Mesenteric fat pad (tissue), 1 donor: ENCODE measurements at places on chromosomes 6 and 20. TPM values are rescaled to one million over a fixed set of nuclear protein-coding genes. Genes with fewer than 3 reads are reported as not detected.

- no peak for DNase-seq
Measured at GRCh38 chr6:134623401-134623800, 305.5 kb upstream of the SGK1 start.

GRCh38 chr6:76422511-76423213 lies 350.2 kb upstream of the IMPG1 start:
- no peak for DNase-seq

PDYN gene
- total RNA-seq: not detected

DUSP15 gene
- total RNA-seq: 0.77 TPM

- no peak for DNase-seq
Measured at GRCh38 chr20:57429580-57430200, 38.5 kb downstream of the RBM38 start.

- no peak for DNase-seq
Measured at GRCh38 chr6:53731866-53732636, 62.8 kb upstream of the LRRC1 start.

DNA sequence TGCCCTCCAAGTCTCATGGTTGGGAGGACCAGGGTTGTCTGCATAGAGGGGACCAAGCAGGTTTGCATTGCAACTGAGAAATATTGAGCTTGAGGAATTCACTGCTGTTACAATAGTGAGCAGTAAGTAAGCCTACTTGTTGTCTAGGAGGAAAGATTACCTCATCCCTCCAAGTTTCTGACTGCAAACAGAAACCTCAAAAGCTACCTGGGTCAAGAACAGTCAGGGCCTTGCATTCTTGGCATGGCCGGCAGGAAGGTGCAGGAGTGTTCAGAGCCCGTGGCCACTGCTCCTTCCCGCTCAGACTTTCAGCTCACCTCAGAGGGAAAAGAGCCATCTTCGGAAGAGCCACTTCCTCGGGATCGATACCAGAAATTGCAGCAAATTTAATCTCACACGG lies 46.0 kb upstream of the DOK5 start:
- DNase-seq: no peak

GRCh38 chr6:166471797-166472260 lies 89.1 kb upstream of the MPC1 start:
- DNase-seq: peak; percentile 72

GRCh38 chr20:18778690-18779392 lies 34.7 kb upstream of the SCP2D1 start:
- DNase-seq: no peak

DNA sequence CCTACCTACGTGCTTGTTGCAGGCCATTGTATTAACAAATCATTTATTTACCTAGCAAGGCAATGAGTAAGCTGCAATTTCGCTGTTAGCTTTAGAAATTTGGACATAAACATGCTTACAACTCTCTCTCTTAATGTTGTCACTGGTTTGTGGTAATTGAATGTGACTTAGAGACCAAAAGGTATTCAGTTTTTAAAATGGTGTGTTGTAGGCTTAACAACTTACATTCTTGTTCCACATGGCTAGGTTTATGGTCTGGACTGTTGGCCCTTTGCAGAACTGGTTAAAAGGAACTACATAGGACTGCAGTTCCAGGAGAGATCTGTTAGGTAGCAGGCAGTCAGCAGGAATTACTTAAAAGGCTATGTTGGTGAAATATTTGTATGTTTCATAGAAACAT lies 10.3 kb upstream of the CTAGE9 start:
- DNase-seq: no peak

SAMHD1 gene
- 280 TPM for total RNA-seq

GNRH2 gene
- not detected for total RNA-seq

- no peak for DNase-seq
Measured at GRCh38 chr6:136723780-136724179, 68.5 kb downstream of the MAP3K5 start.

GRCh38 chr6:125791151-125791819 lies 525 bp downstream of the NCOA7 start:
- DNase-seq: no peak

C4A gene
- 36.2 TPM for total RNA-seq

ULBP2 gene
- total RNA-seq: 0.96 TPM

SLC22A16 gene
- 1.4 TPM for total RNA-seq

GRCh38 chr6:84332139-84333034 lies 104.9 kb upstream of the CEP162 start:
- no peak for DNase-seq

FNDC1 gene
- total RNA-seq: 1.2 TPM

BLOC1S5 gene
- 10.2 TPM for total RNA-seq

STX11 gene
- 32.7 TPM for total RNA-seq

GRCh38 chr6:40282986-40283385 lies 304.2 kb downstream of the LRFN2 start:
- DNase-seq: no peak

DNA sequence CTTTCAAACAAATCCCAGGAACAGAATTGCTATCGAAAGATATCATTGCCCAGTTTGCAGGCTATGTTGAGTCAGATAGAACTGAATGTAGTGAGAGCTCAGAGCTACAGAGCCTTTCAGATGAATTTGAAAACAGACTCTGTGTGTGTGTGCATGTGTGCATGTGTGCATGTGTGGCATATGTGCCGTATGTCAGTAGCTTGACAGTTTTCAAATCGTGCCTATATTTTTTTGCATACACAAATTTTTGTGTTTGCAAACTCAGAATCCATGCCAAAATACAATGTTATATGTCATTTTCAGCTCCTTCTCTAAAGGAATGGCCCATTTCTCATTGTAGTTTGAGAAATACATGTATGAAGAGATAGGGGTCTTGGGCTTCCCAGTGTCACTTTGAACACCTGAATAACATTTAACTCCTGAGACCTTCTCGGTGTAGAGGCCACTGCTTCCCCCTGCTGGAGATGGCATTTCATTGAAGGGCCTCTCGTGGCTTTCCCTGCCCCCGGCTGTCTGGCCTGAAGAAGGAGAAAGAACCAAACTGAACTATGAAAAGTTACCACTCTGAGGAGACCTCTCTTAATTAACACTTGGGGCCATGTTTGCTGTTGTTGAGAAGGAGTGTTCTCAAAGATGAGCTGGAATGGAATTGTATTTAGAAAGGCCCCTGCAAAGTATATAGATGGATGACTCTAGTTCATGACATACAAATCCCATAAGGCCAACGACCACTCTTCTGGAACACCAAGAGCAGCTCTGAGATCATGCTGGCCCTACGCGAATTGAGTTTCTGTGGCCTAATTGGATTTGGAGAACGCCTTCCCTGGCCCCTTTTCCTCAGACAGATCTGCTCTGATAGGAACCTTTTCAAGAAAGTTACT lies 58.7 kb downstream of the VAPB start:
- no peak for DNase-seq

AVP gene
- total RNA-seq: 0.96 TPM

DACT2 gene
- total RNA-seq: 0.48 TPM

GRCh38 chr20:55557191-55557590 lies 448.1 kb downstream of the CBLN4 start:
- no peak for DNase-seq

GRCh38 chr6:163259689-163260088 lies 154.8 kb upstream of the QKI start:
- DNase-seq: no peak

HCK gene
- total RNA-seq: 35.1 TPM

GRCh38 chr6:22622351-22622750 lies 53.0 kb downstream of the HDGFL1 start:
- no peak for DNase-seq

IL17A gene
- total RNA-seq: not detected

PRDM13 gene
- not detected for total RNA-seq

FRMD1 gene
- 7.6 TPM for total RNA-seq

DNA sequence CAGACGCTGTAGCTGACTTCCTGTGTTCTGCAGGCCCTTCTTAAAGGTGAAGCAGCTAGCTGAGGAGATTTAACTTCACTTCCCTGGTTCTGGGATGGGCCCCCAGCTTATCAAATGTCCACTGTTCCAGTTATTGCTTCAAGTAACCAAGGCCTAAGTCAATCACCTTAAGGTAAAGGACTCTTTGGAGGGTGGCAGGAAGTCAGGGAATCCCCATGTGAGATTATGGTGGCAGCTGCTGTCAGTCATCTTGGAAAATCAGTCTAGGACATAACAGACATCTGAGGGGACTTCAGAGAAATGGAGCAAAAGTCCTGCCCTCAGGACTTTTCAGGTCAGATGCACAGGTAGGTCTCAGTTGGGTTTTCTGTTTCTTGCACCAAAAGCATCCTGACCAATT lies 3.8 kb downstream of the ELOVL5 start:
- no peak for DNase-seq

ULBP3 gene
- 3.0 TPM for total RNA-seq

DNA sequence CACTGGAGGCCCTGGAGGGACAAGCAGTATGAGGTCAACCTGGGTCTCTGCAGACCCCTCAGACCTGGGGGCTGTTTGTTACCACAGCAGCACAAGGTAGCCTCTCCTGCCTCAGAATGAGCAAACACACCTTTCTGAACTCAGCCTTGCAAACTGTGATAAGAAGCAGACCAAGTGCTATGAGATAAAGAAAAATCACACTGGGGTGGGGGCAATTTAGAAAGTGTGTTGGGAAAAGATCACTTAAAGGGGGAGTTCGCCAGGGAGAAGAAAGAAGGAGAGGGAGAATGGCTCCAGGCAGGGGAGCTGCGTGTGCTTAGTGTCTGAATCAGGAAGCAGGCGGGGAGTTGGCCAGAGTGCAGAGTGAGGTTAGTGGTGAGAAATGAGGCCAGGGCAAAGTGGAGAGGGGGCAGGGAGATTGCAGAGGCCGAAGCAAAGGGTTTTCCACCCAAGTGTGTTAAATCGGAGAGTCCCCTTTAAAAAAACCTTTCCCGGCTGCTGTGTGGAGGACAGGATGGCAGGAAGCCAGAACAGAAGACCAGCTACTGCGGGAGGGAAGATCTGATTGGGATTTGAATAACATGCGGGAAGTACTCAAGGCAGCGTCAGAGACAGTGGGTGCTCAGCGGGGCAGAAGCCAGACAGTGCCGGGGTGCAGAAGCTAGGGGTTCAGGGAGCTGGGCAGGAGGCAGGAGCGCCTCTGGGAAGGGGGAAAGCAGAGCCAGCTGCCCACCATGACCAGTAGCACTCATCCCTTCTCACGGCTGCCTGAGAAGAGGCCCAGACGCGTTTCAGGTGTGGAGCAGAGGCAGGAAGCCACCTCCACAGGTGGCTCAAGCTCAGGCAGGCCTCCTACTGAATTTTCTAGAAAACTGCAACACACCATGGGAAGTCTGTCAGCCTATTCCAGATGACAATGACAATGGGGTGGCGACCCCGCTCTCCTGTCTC lies 9.0 kb downstream of the ADA start:
- no peak for DNase-seq

DNA sequence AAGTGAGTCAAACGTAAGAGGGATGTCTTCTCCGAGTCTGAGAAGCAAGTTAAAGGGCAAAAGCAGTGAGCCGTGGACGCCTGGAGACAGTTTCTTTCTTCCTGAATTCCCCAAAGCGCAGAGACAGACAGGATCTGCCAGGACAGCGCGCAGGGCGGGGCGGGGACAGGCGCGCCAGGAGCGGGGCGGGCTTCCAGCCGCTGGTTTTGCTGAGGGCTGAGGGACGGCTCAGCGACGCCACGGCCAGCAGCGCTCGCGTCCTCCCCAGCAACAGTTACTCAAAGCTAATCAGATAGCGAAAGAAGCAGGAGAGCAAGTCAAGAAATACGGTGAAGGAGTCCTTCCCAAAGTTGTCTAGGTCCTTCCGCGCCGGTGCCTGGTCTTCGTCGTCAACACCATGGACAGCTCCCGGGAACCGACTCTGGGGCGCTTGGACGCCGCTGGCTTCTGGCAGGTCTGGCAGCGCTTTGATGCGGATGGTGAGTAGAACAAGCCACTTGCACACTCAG lies at the start of gene SCGN:
Gene SCGN, plus strand, starts transcription at position 209 of the 509 bp plus-strand sequence. Its CDS starts 189 bp downstream, at position 398.
- DNase-seq: no peak

DNA sequence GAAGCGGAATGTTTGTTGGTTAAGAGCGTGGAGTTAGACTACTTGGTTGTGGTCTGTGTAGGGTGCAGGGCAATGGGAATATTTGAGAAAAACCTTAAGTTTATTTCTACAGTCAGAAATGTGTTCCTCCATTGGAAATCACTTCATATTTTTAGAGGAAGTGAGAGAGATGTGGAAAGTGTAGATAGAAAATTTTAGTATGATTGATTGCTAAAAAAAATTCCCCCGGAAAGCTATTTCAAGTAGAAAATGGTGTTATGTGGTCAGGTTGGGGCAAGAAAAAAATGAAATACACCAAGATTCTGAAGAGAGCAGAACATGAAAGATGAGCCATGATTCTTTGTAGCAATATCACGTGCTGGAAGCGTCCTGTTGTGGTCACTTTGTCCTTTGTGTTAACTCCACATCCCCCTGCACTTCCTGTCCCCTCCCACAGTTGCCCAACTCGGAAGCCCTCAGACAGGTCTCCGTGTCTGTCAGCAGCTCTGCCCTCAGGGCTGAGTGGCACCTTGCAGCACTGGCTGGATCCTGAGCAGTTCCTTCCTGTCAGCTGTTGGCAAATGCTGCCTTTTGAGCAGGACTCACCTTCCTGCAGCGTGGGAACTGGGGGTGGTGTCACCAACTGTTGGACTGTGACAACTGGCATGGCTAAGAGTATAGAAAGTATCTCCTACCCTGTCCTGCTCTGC lies 137.5 kb upstream of the SLC24A3 start:
- DNase-seq: no peak

LAMA5 gene
- total RNA-seq: 126 TPM

- no peak for DNase-seq
Measured at GRCh38 chr20:5652626-5653553, 97.3 kb upstream of the SHLD1 start.

- DNase-seq: no peak
Measured at GRCh38 chr20:6707321-6707831, 60.1 kb upstream of the BMP2 start.

DNA sequence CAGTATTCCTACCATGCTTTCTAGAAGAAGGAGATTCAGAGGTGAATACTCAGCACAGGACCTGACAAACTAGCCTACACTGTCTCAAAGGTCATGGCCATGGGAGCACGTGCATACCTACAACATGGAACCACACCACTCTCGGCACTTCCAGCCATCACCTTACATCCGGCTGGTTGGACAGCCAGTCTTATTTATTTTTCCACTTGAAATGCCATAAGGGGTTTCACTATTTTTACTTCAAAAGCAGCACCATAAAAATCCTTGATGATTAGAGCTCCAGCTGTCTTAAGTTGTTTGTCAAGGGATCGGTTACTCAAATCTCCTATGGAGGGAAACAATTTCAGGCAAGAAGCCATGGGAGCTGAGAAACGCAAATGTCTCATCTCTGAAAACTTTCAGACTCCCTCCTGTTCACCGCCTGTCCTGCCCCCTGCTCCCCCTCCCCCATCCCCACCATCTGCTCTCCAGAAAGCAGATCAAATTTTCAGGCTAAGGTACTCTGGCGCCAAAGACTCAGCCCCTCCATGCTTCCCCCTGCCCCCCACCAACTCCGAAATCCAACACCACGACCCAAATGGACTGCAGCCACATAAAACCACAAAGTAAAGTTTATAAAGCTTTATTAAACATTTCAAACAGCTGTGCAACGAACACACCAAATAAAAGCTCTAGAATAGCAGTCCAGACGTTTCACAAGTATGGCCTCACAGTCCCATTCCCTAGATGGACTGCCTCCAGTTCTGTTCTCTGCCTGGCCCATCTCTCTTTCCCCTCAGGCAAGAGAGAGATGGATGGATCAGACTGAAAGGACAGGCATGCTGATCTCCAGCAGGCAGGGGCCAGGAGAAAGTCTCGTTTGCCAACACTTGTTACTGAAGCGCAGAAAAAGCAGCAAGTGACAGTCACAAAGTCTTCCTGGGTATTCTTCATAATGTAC lies 4.0 kb upstream of the NNAT start:
- peak; percentile 18 for DNase-seq
